AG04449 (cell line): ENCODE measurements at places on chromosomes 7 and 10.

DNA sequence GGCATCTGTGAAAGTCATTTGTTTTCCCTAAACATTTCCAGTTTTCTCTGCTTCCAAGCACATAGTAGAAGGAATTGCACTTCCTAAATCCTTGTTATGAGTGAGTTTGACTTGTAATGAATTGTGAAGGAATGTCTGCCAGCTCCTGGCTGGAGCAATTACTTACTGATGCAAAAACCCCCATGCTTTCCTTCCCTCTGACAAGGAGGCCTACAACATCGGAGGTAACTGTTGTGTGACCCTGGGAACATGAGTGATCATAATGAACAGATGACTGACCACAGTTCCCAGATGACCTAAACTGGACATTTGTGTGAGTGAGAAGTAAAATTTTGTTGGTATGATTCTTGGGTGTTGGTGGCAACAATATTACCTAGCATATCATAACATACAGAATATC is 21.4 kb upstream of the CPVL start:
- DNase-seq = no peak

DNA sequence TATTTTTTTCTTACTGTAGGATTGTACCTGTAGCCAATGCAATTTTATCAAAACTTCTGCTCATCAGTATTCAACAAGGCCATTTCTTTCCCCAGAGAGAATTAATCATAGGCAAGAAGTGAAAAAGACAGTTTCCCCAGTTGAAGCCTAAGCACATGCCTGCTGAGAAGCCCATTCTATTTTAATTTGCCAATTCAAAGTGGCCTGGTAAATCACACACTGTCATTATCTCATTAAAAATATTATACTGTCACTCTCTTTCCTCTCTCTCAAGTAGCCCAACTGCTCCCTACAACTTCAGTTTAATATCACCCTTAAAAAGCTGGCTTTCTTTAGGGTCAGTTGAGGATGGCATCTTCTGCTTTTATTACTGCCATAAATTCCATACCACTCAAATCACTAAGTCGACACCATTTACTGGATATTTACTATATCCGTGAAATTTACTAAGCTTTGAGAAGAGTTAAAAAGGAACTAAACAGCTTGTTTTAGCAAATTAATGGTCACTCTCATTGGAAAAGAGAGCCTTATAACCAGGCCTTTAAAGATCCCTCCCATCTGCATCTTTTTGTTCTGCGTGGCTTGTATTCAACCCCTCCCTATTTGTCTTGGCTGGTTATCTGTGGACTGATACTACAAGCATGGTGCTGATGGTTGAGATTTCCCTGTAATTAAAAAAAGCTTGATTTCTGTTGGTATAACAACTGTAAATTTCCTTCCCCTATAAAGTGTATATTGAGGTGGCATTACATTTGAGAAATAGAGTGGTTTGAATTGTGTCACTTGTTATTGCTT is 30.6 kb downstream of the COL28A1 start:
- DNase-seq = no peak

DNA sequence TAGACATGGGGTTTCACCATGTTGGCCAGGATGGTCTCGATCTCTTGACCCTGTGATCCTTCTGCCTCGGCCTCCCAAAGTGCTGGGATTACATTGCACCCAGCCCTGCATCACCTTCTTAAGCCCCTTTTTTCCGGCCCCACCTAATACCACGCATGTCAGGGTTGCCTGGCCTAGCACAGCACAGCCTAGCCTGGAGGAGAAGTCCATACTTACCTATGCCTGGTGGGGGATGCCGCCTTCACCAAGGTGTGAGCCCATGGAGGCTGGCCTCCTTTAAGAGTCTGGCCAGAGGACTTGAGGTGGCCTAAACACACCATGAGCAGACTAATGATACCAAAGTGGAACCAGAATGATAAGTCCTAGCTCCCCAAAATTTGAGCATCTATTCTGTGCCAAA is 22.0 kb upstream of the CUX1 start:
- DNase-seq = no peak

- no peak for DNase-seq
These were observed 62.8 kb downstream of the PKD1L1 start for GRCh38 chr7:47885309-47885986.

GRCh38 chr7:67306331-67306730 is 309.7 kb downstream of the TYW1 start:
- DNase-seq = no peak

- no peak for DNase-seq
These were observed 2.4 kb downstream of the ZNF3 start for GRCh38 chr7:100079024-100079560.

- DNase-seq = no peak
These were observed 424 bp downstream of the EGFR start for GRCh38 chr7:55019191-55019690.

DNA sequence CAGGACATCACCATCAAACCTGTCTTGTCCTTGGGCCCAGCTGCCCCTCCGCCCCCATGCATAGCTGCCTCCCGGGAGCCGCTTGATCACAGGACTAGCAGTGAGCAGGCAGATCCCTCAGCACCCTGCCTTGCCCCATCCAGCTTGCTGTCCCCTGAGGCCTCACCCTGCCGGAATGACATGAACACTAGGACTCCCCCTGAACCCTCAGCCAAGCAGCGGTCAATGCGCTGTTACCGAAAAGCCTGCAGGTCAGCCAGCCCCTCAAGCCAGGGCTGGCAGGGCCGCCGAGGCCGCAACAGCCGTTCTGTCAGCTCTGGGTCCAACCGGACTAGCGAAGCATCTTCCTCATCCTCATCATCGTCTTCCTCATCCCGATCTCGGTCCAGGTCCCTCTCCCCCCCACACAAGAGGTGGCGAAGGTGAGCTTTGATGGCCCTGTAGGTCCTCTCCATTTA is 5.2 kb upstream of the NOLC1 start:
- DNase-seq = no peak

- no peak for DNase-seq
These were observed 7.0 kb upstream of the DYNC2I1 start for GRCh38 chr7:158849442-158849767.

DNA sequence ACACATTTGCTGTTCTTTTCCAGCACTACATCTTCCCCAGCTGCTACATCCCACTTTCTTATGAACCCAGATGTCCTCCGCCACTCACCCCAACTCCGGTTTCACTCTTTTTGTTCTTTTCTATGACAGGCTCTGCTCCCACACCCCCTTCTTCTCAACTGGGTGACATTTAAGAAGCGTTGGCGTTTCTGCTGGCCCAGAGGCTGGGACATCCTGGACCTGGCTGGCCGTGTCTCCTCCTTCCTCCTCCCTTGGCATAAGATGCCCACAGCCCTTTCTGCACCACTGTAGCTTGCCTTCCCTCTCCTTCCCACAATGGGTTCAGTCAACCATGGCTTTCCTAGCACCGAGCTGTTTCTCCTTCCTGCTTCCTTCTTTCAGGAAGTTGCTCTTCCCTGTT is 9.4 kb upstream of the CALML5 start:
- DNase-seq = no peak

GRCh38 chr10:109379186-109379585 is 544.1 kb downstream of the XPNPEP1 start:
- DNase-seq = no peak

GRCh38 chr7:30206491-30206890 is 71.7 kb downstream of the MTURN start:
- DNase-seq = no peak

DNA sequence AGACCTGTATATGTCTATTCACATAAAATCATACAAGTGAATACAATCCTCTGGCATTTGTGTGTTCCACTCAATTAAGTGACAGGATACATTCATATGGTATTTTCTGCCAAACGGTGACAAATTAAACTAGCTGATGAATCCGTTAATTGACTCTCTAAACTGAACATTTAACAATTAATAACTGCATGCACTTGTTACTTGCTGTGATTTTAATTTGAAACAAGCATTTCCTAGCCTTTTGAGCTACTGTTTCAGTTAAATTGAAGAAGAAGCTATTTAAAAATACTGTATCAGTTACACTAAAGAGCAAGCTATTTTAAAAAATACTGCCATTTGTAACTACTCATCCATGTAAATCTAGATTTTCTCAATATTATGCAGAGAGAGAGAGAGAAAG is 67.4 kb downstream of the HTR7 start:
- no peak for DNase-seq

DNA sequence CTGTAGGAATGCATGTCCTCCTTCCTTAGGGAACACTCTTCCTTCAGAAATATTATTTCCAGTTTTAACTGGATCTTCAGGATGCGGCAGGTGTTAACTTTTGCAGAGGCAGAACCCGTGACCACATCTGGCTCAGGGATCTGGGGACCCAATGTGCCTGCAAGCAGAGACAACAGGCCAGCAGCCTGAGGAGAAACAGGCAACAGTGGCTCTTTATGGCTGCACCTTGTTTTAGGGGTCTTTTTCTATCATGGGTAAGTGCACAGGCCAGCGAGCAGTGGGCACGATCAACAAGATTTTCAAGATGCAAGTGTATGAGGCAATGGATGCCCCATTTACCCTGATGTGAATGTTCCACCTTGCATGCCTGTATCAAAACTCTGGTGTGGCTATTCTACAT is 497.5 kb upstream of the KLF6 start:
- no peak for DNase-seq

DNA sequence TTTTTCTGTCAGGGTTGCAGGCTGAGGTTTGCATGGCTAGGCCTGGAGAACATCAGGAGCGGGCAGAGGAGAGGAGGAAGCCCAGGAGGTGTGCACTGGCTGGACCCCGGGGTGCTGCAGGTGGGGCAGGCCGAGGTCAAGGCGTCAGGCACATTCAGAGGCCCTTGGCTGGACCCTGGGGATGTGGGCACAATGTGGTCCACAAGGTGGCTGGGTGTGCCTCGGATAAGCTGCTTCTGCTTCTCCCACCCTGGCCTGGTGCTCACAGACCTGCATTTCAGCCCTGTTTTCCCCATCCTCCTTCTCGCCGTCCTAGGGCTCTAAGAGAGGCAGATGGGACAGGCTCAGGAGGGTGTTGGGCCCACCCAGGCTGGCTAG is 108.2 kb downstream of the ADCY1 start:
- no peak for DNase-seq

- DNase-seq = no peak
These were observed 82.6 kb upstream of the AOAH start for GRCh38 chr7:36806891-36807290.

DNA sequence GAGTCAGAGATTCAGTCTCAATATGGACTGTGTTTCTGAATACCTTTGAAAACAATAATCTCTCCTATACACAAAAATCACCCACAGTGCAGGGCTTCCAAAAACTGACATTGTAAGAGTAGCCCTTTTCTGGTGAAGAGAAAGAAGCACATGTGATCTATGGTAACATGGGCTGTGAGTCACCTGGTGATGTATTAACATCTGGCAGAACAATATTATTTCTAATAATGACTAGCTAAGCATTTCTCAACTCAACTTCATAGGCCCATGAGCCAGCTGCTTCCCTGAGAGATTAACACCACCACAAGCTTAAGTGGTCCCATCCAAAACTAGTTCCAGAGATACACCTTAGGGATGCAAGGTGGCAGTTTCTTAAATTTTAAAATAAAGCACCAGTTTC is 331.0 kb upstream of the NRP1 start:
- DNase-seq = no peak

- no peak for DNase-seq
These were observed 36.6 kb upstream of the LRRC18 start for GRCh38 chr10:48976196-48976595.

GRCh38 chr7:100896732-100897608 is 1.3 kb upstream of the ACHE start:
- no peak for DNase-seq

DNA sequence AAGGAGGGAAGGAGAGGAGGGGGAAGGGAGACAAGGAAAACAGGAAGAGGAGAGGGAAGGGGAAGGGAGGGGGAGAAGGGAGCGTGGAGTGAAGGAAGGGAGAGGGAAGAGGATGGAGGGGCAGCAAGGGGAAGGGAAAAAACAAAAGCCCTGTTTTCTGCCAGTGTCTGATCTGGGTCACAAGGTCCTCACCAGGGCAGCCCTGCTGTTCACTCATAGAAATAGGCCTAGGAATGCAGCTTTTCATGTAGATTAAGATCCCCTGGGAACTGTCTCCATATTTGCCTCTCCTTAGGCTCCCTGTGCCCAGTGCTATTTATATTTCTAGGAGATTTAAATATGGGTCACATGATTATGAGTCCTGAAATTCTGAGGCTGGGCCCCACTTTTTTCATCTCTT is 790.7 kb downstream of the TNS3 start:
- DNase-seq = no peak

DNA sequence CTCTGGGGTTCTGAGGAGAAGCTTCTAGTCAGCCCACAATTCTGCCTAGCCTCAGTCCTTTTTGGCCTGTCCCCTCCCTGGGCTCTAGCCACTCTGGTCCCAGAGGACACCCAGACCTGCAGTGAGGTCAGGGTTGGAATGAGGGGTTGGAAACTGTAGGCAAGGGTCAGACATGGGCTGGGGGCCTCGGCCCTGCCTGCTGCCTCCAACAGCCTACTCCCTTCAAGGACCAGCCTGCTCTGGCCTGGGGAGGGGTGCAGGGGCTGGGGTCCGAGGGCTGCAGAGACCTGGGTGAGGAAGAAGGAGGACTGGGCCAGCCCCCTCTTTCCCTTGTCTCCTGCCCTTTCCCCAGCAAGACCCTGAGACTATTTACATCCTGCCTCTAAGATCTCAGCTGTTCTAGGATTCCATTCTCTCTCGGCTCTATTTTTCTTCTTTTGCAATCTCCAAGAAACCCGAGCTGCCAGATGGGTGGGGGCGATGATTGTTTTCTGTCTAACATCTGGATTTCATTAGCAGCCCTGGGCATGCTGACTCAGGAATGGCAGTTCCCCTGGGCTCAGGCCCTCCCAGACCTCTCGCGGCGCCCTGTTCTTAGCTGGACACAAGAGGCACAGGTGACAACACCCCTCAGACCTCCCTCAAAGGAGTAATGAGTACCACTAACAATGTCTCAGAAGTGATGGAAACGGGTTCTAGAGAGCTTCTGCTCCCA is 23.1 kb downstream of the ZCCHC24 start:
- peak; percentile 74 for DNase-seq

- DNase-seq = no peak
These were observed 2.1 kb downstream of the CYP3A5 start for GRCh38 chr7:99677648-99678045.

DNA sequence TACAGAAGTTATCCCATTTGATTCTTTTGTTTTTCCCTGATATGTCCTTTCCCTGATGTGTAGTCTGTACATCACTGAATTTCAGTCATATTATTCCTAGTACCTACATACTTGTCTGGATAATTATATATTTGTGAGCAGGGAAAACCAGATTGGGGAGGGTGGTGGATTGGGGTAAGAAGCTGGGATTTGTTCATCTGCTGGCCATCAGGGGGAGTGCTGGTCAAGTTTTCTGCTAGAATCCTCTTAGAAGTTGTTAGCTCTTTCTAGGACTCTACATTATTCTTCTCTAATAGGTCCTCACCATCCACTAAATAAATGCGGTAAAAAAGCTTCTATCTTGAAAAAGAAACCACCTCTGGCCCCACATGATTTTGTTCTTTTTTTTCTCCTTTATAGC is 232.7 kb upstream of the TAC1 start:
- no peak for DNase-seq
